Neural crest cell (in vitro differentiated cells): ENCODE measurements at places on chromosomes 4 and X. TPM values are rescaled to one million over a fixed set of nuclear protein-coding genes. Genes with fewer than 3 reads are reported as not detected.

Gene RBM47
- 0.37 and 0.48 TPM in 2 replicates for total RNA-seq

Gene SRPK3
- 0.14 and 0.30 TPM in 2 replicates for total RNA-seq

Gene PSAPL1
- not detected in 2 replicates for total RNA-seq

Gene PSMD10
- 93.9 and 99.5 TPM in 2 replicates for total RNA-seq

Gene IL9R
- total RNA-seq, result not detected in 2 replicates

Gene MAGEB17
- total RNA-seq, result 0.30 TPM in 1 of 2 replicates, not detected in the other

- DNase-seq, result no peak
Observed at GRCh38 chrX:2652106-2652505, 39.0 kb upstream of the CD99 start.

GRCh38 chrX:100098660-100099375 is 311.3 kb downstream of the PCDH19 start:
- DNase-seq, result no peak

DNA sequence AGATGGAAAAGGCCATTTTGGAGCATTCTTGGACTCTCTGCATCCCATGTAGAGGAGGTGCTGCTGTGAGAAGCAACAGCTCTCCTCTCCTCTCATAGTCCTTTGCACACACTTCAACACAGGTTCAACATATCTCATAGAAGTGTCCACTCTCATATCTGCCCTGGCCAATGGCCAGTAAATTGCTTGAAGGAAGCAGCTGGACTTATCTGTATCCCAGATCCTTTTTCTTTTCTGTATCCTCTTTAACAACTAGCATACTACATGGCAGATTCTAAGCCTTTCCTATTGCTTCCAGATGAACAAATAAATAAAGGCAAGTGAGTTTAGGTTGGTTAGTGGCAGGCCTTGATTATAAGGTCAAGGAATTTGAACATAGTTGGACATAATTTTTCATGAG is 122.0 kb downstream of the HS6ST2 start:
- DNase-seq, result no peak

DNA sequence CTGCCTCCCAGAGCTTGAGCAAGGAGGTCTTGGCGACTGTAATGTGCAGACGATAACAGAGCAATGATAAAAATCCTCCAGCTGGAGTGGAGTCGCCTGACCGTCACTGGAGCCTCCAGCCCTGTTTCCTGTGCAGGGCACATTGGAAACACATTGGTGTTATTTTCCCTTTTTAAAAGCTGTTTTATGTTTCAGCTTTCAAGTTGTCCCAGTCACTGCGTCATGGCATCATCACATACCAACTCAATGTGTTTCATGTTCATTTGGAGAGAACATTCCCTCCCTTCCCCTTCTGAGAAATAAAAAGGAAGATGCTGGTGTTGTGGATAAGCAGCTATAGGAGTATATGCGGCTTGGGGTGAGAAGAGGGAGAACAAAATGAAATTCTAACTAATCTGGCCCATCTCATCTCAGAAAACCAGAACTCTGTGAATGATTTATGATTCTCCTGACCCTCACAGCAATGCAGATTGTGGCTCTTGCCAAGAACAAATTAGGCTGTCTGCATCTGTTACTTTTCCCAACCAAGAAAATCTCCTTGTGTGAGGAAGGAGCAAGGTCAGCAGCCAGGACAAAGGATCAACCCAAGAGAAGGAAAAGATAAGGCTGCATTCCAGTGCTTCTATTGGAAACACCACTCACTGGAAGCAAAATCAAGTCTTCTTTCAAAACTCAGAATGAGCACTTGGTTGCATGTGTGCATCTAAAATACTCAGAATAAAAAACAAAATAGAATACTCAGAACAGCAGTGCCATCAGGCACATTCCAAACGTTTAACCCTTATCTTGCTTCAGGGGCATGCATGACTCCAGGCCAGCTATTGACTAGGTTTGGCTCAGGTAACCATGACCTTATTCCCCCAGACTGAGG is 134.4 kb downstream of the RASL11B start:
- no peak for DNase-seq

GRCh38 chr4:91596718-91597117 is 707.0 kb upstream of the GRID2 start:
- DNase-seq, result no peak

DNA sequence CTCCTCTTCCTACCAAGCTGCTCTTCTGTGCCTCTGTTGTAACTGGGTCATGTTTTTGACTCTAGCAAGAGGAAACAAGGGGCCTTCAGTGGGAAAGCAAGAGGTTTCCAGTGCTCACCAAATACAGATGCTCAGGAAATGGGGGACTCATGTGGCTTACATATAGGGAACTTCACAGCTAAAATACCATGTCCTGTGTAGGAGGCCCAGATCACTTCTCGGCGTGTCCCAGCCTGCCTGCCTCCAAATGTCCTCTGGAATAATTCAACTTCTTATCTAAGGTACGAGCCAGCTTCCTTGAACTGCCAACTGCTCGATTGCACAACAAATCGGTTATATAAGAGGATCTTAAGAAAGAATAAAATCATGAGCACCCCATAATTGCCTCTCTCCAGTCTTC is 161.3 kb downstream of the KIT start:
- no peak for DNase-seq

DNA sequence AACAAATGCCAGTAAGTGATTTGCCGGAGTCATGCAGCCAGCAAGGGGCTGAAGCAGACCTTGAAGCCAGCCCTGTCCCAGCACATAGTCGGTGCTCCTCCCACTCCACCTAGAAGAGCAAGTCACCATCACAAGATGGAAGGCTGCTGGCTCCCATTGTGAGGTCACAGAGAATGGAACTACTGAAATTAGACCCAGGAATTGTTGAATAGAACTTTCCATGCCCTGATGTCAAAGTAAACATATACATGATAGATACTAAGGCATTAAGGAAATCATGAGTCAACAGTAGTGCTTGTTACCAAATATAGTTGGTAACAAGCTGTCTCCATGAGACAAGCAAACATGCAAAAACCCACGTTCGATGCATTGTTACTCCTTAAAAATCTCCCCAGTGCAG is 177.1 kb upstream of the MID1 start:
- DNase-seq, result no peak

GRCh38 chr4:55634417-55635128 is 1.5 kb downstream of the NMU start:
- no peak for DNase-seq

- DNase-seq, result no peak
Observed at GRCh38 chr4:118265312-118266144, 87.3 kb downstream of the PRSS12 start.

DNA sequence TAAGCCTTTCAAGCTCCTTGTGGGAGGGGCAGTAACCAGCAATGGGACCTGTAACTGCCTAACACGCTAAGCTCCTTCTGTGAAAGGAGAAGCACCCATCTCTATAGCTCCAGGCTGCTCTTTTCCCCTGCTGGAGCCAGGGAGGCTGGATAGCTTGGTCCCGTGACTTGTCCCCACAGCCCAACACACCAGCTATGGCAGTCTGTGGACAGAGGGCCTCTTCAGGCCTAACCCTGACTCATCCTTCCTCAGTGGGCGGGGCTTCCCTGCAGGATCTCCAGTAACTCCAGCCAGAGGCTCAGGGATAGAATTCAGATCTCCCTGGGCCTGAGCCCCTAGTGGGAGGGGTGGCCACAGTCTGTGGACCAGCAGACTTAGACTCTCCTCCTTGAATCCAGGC is 1290.1 kb downstream of the PCDH7 start:
- no peak for DNase-seq

- no peak for DNase-seq
Observed at GRCh38 chr4:184355111-184355604, 119.2 kb downstream of the IRF2 start.

DNA sequence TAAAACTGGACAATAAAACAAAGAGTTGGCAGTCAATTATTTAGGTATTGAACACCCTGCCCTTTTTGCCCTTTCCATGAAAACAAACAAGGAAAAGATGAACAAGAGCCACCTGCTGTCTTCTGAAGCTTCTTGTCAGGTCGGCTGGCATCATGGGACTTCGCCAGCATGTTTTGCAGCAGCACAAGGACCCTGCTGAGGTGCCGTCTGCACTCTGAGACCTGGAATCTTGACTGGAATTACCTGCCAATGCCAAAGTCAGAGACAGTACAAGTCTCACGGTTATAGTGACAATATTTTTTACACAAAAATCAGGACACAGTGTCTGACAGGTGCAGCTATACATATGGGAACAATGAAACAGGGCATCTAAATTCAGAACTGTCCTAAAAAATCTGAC is 284.5 kb downstream of the GASK1B start:
- no peak for DNase-seq

GRCh38 chrX:72057331-72057730 is 74.4 kb downstream of the RTL5 start:
- DNase-seq, result no peak

- no peak for DNase-seq
Observed at GRCh38 chrX:13550346-13550745, 19.1 kb upstream of the EGFL6 start.
